Fibroblast of skin of right biceps (primary cell): ENCODE measurements at places on chromosomes 4 and X.

- peak; percentile 52 for DNase-seq
These were observed 20.5 kb downstream of the PSMD10 start for GRCh38 chrX:108070891-108071290.

GRCh38 chrX:12052109-12052508 is 86.2 kb upstream of the FRMPD4 start:
- no peak for DNase-seq

DNA sequence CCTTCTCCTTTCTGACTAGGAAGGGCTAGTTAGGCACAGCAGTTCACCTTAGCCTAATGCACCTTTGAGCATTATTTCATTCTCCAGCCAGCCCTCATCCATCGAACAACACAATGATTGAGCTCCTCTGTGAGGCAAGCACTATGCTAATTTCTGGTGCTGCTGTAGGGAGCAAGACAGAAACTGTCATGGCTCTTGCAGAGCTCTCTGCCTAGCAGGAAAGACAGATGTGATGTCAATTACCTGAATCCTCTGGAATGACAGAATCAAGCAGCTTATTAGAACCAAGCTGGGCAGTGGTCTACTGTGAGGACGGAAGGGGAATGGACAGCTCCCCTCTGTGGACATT is 256.1 kb upstream of the NOCT start:
- DNase-seq = no peak

GRCh38 chrX:129747533-129747932 is 8.8 kb downstream of the XPNPEP2 start:
- DNase-seq = no peak

DNA sequence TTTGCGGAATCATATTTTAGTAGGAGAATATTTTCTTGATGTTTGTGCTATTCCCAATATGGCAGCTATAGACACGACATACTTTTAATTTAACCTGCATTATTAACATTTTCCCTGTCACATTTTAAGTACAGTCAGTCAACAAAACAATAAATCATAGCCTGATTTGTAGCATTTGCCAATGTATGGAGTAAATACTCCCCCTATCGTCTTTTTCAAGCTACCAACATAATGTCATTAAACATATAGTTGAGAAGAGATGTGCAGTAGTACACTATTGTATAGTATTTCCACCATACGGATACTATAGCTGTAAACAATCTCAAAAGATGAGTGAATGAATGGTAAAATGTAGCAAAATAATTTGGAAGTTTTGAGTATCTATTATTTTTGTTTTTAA is 303.7 kb upstream of the MAGEB2 start:
- no peak for DNase-seq

- DNase-seq = peak; percentile 53
These were observed 70.8 kb downstream of the HHIP start for GRCh38 chr4:144716778-144717177.

DNA sequence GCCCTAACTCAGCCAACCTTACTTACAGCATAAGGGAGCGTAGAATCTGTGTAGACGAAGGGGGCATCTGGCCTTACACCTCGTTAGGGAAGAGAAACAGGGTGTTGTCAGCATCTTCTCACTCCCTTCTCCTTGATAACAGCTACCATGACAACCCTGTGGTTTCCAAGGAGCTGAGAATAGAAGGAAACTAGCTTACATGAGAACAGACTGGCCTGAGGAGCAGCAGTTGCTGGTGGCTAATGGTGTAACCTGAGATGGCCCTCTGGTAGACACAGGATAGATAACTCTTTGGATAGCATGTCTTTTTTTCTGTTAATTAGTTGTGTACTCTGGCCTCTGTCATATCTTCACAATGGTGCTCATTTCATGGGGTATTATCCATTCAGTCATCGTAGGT is 14.6 kb downstream of the PLP1 start:
- DNase-seq = peak; percentile 6

GRCh38 chr4:105060628-105061027 is 86.0 kb upstream of the TET2 start:
- DNase-seq = peak; percentile 44

GRCh38 chr4:5799406-5799805 is 88.4 kb downstream of the EVC start:
- no peak for DNase-seq

DNA sequence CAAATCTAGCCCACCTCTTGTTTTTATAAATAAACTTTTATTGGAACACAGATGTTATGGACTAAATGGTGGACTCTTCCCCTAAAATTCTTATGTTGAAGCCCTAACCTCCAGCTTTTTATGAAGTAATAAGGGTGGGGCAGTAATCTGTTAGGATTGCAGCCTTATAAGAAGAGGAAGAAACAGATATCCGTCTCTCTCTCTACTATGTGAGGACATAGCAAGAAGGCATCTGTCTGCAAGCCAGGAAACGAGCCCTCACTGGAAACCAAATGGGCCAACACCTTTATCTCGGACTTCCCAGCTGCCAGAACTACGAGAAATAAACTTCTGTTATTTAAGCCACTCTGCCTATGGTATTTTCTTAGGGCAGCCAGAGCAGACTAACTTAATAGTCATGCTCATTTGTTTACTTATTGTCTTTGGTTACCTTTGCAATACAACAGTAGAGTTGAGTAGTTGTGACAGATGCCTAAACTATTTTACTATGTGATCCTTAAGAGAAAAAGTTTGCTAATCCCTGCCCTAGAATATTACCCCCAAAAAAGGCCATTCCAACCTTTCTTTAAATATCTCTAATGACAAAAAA is 67.4 kb downstream of the MANBA start:
- no peak for DNase-seq

DNA sequence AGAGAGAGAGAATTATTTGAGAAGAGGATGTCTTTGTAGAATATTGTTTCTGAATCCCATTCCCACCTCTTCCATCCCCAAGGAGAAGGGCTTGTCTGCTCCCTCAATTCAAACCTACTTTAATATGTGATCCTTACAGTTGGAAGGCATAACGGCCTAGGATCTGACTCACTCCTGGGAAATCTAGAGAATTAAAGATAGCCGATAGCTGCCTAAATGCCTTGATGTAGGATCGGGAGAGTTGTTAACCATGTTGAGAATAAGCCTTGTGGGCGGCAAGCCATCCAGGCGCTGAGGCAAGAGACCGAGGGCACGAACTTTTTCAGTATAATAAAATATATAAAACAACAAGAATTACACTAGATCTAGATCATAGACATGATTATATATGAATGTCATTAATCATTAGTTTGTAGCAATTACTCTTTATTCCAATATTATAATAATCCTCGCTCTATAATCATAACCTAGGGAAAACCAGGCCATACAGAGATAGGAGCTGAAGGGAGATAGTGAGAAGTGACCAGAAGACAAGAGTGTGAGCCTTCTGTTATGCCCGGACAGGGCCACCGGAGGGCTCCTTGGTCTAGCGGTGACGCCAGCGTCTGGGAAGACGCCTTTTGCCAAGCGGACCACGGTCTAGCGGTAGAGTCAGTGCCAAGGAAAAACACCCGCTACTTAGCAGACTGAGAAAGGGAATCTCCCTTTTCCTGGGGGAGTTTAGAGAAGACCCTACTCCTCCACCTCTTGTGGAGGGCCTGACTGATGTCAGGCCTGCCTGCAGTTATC is 13.5 kb downstream of the EMCN start:
- no peak for DNase-seq

DNA sequence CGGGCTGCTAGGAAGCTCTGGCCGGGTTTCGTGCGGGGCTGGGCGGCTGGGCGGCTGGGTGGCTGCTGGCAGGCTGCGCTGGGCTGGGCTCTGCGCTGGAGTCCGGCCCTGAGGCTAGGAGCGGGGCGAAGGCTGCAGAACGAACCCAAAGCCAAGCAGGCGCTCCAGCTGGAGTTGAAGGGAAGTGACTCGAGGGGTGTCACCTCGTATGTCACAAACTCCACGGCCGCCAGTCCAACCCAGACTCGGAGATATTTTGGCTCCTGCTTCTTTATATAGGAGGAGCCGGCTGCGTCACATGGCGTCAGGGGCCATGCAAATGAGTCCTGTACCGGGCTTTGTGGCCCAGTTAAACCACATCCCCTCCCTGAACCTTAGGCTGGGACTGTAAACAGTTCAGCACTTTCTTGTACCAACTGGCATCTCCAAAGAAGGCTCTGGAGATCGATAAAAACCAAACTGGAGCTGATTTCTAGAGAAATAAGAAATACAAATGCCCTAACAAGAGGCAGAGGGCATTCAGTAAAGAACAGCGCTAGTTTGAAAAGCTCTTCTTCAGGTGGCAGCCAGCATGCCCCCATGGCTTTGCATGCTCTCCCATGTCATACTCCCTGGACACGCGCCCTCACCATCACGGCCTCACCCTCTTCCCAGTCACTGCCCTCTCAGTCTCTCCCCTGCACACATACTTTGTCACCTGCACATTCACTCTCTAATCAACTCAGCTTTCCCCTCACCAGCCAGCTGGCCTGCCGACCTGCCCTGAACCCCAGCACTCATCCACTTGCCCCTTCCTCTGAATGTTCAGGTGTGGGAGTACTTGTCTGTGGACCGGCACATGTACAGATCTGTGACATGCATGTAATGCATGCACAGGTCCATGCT is 58.5 kb downstream of the TSC22D3 start:
- DNase-seq = peak; percentile 88

- DNase-seq = no peak
These were observed 64.0 kb downstream of the SOX3 start for GRCh38 chrX:140440876-140441275.

- DNase-seq = peak; percentile 3
These were observed 27.9 kb upstream of the LCORL start for GRCh38 chr4:18049446-18049845.

DNA sequence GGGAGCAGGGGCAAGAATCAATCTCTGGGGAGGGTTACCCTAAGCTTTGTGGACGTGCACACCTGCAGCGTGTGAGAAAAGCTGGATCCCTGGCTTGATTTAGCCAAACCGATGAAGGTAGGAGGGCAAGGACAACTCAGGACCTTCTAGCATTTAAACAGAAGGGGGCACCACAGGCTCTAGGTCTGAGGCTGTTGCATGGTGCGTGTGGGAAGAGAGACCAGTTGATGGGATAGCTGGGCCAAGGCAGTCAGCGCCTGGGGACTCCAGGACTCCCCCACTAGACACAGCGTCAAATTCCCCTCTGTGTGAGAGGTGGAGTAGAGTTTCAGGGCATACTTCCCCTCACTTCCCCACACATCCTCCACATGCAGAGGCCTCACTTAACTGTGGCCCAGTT is 4.3 kb downstream of the GABRQ start:
- no peak for DNase-seq

DNA sequence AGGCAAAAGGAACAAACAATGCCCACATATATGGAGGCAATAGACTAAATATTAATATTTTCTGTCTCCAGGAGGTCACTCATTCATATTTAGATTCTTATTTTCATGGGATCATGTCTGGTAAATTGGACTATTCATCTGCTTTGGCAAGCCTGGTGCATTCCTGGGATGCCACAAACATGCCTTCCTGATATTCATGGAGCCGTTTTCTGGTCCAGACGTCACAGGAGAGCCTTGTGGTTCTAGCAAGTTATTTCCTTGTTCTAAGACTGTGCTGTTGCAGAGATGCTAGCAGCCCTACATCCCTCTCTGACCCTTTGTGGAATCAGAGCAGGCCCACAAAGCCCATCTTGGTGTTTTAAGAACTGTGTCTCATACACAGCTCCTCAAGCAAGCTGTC is 16.1 kb upstream of the EXOSC9 start:
- peak; percentile 99 for DNase-seq

DNA sequence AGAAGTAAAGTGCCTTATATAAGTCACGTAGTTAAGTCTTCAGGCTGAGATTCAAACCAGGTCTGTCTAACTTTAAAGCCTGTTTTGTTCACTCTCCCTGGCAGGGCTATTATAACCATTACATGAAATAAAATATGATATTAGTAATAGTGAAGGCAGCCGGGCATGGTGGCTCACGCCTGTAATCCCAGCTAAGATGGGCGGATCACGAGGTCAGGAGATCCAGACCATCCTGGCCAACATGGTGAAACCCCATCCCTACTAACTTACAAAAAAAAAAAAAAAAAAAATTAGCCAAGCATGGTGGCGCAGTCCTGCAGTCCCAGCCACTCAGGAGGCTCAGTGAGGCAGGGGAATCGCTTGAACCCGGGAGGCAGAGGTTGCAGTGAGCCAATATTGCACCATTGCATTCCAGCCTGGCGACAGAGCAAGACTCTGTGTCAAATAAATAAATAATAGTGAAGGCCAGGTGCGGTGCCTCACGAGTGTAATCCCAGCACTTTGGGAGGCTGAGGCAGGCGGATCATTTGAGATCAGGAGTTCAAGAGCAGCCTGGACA is 22.1 kb upstream of the SOWAHD start:
- no peak for DNase-seq

DNA sequence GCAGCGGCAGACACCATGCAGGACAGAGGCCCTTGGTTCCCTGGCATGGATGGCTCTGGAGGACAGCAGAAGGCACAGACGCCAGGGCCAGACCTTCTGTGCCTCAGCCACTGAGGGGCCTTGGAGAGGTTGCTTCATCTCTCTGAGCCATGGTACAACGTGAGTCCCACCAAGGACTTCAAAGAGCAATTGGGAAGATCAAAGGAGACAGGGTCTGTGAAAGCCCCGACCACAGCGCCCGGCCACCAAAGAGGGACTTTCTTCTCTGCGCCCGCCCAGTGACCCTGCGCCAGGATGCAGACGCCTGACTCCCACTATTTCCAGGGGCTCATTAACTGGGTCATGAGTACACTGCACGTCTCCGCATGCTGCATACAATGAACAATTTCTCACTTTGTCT is 174.0 kb downstream of the AFAP1 start:
- no peak for DNase-seq

GRCh38 chr4:2396781-2397368 is 21.6 kb downstream of the ZFYVE28 start:
- no peak for DNase-seq

DNA sequence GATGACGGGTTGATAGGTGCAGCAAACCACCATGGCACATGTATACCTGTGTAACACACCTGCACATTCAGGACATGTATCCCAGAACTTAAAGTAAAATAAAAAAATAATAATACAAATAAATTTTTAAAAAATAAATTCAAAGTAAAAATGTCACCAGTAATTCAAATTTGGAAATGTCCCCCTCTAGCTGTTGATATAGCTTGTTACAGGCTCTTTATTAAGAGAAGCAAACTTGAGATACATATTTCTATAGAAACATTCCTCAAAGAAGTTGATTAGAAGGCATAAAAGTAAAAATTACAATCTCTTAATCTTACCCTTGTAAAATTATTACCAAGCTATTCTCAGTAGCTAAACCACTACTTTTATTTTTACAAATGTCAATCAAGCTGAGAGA is 1397.0 kb downstream of the FAM133A start:
- DNase-seq = no peak
